ENCODE measurements at places on chromosomes 3 and 15. TPM values are rescaled to one million over a fixed set of nuclear protein-coding genes. Genes with fewer than 3 reads are reported as not detected.

CCRL2 gene
- total RNA-seq: 0.51 TPM

C3orf85 gene
- not detected for total RNA-seq

FBXW12 gene
- total RNA-seq: 0.28 TPM

PPARG gene
- total RNA-seq: not detected
